ENCODE measurements at places on chromosomes 5 and 9. TPM values are rescaled to one million over a fixed set of nuclear protein-coding genes. Genes with fewer than 3 reads are reported as not detected.

- no peak for DNase-seq
- H3K36me3 ChIP-seq, result no peaks in the 10 kb centered on the region
- peaks cover 51% of the 10 kb centered on the region for H3K4me1 ChIP-seq
- H3K27me3 ChIP-seq, result no peaks in the 10 kb centered on the region
- no peak overlapping the region for H3K4me3 ChIP-seq
- H3K27ac ChIP-seq, result no peak overlapping the region
Observed at GRCh38 chr5:139954462-139954861, 88.6 kb downstream of the NRG2 start.

DNA sequence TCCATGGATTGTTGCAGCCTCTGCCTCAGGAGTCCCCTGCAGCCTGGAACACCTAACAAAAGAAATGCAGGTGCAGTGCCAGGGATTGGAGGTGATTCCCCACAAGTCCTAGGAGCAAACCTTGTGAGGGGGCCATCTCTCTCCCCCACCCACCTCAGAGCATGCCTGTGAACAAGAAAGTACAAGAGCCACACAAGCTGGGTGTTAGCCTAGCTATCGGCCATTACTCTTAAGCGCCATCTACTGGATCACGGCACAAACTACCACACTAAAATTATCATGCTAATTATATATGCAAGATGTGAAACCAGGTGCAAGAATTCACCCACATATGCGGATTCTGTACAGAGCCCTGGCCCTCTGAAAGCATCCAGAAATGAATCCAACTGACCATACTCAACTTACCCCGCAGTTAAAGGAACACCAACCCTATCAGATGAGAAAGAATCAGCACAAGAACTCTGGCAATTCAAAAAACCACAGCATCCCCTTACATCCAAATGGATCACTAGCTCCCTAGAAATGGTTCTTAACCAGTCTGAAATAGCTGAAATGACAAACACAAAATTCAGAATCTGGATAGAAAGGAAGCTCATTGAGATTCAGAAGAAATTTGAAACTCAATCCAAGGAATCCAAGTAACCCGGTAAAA, 16.5 kb upstream of the PRSS3 start:
- no peaks in the 10 kb centered on the region for H3K27me3 ChIP-seq
- DNase-seq, result no peak
- no peaks in the 10 kb centered on the region for H3K4me1 ChIP-seq

FBXL7 gene
- total RNA-seq, result 4.9 TPM

JAKMIP2 gene
- not detected for total RNA-seq
